ENCODE measurements at places on chromosomes 4 and X.
A peak's percentile ranks its signal among the peaks of the same experiment; 100 is the strongest.

DNA sequence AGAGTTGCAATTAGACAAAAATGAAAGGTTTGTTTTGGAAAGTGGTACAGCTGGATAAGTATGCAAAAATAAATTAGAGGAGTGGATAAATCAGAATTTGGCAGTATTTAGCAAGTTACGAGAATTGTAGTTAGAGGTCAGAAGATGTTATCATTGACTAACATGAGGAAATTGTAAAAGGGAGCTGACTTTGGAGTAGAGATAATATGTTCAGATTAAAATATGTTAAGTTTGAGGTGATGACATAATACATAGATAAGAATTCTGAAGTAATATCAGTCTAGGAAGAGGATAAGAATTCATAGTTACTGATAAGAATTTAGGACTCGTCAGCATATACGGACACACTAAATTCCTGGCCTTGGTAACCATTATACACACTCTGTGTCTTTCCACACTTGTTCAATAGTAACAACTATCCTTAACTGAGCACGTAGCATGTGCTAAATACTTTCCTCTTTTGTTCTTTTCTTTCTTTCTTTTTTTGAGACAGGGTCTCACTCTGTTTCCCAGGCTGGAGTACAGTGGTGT is 4.1 kb upstream of the EPGN start:
- DNase-seq = no peak

GRCh38 chrX:45749375-45749774 is 548.7 kb upstream of the DIPK2B start:
- DNase-seq = no peak

DNA sequence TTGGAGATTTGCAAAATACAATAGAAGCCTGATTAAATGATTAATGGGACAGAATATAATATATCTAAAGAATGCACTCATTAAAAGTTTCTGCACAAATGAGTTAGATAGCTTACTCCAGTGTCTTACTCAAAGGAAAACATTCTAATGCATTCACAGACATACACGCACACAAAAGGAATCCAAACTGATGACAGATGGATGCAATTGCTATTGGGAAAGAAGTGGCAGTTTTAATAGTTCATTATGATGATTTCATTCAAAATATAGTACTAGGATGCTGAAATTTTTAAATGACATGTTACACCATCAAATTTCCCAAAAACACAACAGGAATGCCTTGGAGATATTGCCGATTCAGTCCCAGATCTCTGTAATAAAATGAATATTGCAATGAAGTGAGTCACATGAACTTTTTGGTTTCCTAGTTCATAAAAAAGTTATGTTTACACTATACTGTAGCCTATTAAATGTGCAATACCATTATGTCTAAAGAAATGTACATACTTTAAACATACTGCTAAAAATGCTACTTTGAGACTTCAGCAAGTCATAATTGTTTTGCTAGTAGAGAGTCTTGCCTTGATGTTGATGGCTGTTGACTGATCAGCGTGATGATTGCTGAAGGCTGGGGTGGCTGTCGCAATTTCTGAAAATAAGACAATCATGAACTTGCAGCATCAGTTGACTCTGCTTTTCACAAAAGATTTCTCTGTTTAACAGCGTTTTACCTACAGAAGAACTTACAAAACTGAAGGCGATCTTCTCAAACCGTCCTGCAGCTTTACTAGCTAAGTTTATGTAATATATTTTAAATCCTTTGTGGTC is 45.6 kb downstream of the BBS12 start:
- DNase-seq = peak; percentile 98

DNA sequence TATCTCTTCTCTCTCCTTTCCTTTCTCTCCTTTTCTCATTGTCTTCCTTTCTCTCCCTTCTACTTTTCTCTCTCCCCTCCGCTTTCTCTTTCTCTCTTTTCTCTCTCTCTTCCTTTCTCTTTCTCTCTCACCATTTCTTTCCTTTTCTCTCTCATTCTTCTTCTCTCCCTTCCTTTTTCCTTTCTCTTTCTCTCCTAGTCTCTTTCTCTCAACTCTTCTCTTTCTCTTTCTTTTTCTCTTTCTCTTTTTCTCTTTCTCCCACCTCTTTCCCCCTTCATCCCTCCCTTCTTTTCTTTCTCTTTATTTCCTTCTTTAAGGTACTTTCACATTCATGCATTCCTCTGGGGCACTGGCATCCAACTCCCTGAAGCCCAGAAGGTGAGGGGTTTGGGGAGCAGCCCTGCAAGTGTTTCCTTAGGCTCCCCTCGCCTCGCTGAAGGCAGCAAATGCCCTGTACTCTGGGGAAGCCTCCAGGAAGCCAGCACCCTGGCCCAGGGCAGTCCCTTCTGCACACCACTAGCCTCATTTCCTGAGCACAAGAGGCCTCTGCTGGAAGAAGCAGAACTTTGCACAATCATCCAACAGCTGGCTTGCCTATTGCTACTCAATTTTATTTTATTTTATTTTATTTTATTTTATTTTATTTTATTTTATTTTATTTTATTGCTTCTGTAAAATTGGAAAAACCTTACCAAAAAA is 124.2 kb downstream of the NFKB1 start:
- DNase-seq = peak; percentile 52

DNA sequence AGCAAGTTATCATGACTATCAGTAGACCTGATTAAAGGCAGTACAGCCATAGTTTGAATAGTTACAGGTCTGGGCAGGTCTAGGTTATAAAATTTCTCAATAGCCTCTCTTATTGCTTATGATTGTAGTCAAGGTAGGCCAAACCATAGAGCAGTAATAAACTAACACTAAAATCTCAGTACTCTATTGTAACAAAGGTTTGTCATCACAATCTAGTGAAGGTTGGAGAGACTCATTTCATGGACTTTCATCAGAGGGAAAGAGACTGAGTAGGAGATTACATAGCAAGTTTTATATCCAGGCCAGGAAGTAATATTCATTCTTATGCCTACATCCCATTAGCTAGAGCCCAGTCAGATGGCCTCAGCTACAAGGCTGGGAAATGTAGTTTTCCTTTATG is 141.0 kb downstream of the ASB9 start:
- no peak for DNase-seq

GRCh38 chrX:63809173-63809572 is 24.2 kb upstream of the ARHGEF9 start:
- DNase-seq = no peak

GRCh38 chr4:2944586-2945526 is 18.4 kb downstream of the NOP14 start:
- no peak for DNase-seq

DNA sequence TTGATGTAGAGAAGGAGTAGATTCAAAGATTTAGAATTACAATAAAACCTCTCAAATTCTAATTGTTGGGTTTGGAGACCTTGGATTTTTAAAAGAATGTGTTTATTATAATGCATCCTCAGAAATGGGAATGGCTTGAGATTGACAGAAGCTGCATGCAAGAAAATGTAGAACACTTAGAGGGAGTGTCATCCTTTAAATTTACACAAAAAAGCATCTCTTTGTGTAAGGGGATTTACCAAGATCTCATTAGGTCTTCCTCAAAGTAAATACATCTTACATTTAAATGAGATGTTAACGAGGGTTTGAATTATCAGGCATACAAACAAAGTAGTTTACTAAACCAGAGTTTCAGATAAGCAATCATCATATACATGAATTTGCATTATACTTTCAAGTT is 615.0 kb downstream of the FAM133A start:
- DNase-seq = no peak

DNA sequence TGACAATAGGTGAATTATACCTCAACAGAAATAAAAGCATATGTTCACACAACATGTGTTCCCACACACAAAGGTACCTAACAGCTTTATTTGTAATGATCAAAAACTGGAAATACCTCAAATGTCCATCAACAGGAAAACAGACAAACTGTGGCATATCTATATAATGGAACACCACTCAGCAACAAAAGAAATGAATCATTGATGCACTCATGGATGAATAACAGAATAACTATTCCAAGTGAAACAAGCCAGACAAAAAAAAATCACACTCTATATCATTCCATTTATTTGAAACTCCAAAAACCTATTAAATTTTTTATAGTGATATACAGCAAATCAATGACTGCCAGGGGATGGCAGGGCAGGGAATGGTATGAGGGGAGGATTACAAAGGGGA is 148.1 kb downstream of the PLS3 start:
- DNase-seq = no peak

- DNase-seq = no peak
These were observed 30.1 kb downstream of the RTL5 start for GRCh38 chrX:72101597-72102037.

GRCh38 chr4:105133976-105134375 is 12.7 kb upstream of the TET2 start:
- no peak for DNase-seq

DNA sequence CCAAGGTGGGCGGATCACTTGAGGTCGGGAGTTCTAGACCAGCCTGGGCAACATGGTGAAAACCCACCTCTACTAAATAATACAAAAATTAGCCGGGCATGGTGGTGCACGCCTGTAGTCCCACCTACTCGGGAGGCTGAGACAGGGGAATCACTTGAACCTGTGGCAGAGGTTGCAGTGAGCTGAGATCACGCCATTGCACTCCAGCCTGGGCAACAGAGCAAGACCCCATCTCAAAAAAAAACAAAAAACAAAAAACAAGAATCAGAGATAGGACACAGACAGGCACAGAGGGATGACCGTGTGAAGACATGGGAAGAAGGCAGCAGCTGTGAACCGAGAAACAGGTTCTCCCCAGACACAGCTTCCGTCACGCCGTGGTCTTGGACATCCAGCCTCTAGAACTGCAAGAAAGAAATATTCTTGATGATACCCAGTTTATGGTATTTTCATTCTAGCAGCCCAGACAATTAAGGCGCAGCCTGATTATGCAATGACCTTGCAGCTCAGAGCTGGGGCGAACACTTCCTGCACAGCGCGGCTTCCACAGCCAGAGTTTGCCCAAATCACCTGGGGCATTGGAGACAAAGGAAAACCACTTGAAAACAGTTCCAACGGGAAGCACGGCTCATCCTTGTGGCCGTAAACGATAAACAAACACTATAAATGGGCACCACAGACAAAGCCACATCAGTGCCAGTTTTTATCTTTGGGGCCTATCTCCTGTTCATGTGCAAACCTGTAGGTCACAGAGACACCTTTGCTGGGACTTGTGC is 4.2 kb upstream of the ARSD start:
- no peak for DNase-seq

All from AG10803 (cell line).